Activated CD4-positive, alpha-beta T cell treated with anti-CD3 and anti-CD28 coated beads for 24 hours (primary cell): ENCODE measurements at places on chromosomes 6 and 20.

GRCh38 chr20:6232436-6232835 is 109.6 kb upstream of the FERMT1 start:
- DNase-seq, result no peak

DNA sequence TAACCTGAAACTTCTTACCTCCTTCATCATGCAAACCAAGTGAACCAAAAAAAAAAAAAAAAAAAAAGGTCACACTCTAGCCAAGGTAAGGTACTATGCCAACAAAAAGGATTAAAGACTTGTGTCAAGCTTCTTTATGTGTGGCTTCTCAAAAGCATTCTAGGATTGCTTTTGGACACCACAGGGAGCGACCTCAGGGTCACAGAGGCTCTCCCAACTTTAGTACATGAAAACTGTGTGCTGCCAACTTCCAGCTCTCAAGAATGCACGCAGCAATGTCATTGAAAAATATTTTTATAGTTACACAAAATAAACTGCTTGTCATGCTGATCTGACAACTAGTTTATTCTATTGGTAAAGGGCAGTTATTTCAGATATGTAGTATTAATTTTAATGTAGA is 243.8 kb downstream of the PLCB1 start:
- no peak for DNase-seq

DNA sequence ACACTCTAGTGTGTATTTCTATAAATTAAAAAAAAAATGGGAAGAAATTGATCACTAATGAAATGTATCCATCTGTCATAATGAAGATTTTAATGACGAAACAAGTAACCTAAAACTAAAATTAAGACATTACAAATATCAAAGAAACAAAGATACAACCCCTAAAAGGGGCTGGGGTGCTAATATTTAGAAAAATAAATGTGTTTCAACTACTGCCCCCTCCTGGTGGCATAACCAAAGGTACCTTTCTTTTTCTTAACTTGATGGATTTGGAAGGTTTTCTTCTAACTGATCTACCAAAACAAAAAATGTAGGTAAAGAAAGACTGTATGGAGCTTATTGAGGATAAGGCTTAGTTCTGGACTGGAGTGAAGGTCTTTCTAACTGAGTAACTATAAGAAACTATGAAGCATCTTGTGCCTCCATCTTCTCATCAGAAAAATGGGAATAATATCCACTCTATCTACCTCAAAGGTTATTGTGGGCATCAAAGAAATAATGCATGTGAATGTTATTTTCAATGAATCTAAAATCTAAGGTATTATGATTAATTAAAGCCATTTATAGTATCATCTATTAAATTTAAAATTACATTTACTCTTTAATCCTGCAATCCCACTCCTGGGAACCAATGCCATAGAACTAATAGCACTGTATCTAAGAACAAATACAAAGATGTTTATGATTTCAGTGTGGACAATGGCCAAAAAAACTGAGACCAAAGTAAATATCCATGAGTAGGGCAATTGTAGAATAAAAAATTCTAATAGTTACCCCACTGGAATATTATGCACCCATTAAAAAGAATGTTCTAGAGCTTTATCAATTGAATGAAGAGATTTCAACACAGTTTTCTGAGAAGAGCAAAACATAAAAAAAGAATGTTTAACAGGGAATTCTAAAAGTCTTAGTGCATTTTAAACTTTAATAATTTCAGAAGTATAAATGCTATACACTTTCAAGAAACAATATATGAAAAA is 117.2 kb downstream of the BACH2 start:
- DNase-seq, result no peak

GRCh38 chr6:35624341-35625070 is 64.2 kb downstream of the FKBP5 start:
- no peak for DNase-seq

DNA sequence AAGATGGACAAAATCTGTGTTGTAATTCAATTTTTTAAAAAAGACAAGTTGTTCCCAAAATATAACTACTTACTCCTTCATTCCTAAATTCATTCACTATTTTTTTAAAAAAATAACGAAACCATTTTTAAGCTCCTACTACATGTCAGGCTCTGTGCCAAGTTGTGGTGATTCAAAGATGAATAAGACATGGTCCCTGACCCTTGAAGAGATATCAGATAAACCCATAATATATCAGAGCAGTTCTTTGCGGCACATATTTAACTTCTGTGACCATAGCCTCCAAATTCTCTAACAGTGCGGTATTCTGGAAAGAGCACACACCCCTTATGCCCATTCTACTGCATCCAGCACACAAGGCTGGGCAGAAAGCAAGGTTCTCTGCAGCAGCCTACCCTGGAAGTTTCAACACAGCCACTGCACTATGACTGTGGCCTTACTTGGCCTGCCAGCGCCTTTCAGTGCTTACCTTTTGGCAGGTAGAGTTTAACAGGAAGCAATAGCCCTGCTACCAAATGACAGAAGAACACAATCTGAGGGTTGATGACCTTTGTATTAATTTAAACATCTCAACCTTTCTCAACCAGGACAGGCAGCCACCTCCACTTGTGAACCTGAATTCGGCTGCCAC is 406.5 kb downstream of the BTBD9 start:
- no peak for DNase-seq

GRCh38 chr6:131368198-131368911 is 204.7 kb upstream of the ARG1 start:
- no peak for DNase-seq

DNA sequence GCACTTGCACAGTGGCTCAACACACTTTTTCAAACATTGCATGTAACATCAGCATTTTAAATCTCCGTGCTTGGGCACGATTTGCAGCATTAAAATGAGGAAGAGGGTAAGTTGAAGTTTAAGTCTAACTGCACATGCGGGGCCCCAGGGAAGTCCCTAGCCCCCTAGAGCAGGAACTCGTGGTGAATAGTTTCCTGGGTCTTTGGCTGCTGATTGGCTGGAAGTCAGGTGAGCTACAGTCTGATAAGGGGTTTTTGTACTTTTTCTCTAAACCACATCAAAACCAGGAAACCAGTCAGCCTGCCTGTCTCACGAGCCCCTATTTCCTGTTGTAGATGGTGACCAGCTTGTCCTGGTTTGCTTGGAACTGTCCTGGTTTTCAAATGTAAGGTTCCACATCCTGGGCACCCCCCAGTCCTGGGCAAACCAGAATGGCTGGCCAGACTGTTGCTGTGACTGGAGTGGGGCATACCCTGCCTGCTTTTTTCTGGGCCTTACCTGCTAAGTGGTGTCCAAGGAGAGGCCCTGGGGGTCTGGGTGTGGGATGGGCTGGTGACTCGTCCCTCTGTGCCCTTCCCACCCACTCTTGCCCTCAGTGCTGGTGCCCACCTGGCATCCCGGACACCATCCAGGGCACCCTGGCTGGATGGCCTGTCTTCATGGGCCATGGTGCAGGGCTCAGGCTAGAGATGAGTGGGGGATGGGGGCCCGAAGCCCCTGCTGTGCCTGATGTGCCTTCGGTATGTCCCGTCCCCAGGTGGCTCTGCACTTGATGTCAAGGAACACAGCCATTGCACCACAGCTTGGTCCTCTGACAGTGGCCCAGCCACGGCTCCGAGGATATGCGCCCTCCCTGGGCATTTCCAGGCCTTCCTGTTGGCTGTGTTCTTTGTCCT is 31.8 kb downstream of the SUN5 start:
- peak; percentile 60 for DNase-seq

DNA sequence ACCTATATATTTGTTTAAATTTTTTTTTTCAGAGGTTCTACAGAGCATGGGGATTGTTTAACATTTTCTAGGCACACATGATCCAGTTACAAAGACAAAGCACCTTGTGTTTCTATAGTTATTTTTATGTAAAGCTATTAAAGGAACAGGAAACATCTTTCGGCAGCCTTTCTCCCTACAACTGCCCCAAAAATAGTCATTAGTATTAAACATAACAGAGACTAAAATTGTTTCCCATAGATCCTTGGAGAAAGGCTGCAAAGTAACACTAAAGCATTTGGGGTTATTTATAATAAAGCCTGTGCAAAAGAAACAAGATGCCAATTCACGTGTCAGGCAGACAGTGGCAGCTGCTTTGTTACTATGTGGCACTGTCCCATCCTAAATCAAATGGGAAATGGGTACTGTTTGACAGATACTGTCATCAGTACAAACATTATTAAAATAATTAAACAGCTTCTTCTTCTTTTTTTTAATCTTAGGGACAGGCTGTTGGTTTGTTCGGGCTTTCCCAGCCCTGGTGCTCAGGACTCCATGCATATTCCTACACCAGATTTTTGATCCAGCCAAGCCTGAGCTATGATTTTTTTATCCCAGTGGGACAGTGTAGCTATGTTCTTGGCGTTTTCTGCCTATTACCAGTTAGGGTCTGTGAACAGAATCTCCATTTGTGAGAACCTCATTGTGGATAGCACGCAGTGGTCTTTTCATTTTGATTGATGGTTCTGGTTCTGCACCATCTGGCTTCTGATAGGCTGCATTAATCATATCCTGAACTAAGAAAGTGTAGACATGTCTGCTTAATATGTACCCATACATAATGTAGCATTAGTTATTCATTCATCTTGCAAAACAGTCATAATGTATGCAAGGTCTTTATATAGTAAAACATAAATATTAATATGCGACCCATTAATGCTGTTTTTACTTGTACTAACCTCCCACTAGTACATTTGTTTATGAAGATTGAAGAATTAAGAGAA is 460.4 kb upstream of the SOX4 start:
- no peak for DNase-seq

- no peak for DNase-seq
Measured at GRCh38 chr6:134593887-134594286, 276.0 kb upstream of the SGK1 start.

DNA sequence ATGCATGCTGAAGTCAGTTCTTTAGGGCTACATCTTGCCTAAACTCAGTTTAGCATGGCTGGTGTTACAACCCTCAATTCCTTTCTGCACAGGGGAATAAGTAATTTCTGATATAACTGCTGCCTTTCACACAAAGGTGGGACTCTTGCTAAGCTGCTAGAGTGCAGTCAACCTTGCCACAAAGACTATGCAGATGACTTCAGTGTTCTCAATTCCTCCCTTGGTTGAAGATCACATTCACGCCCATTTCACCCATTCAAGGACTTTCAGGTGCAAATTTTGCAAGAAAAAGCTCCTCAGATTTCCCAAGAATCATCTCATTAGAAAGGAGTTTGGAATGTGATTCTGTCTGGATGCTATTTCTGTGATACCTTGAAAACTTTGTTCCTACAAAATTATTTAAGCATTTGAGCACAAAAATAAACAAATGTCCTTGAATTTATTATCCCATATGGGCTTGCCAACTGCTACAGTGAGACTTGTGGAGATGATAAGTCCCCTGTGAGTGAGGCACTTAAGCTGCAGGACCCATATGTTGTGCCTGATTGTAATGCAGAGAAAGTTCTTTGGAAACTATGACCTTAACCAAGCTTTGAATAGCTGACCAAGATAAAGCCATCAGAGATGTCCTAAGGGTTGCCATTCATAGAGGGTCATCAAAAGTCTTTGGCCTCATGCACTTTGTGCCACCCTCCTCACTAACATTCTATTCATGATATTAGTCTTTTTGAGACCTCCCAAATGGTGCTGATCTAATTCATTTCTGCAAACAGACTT is 111.8 kb downstream of the PLCB4 start:
- DNase-seq, result no peak

GRCh38 chr6:82270881-82271635 is 23.5 kb upstream of the IBTK start:
- DNase-seq, result no peak

- no peak for DNase-seq
Measured at GRCh38 chr6:158237656-158238055, 69.5 kb downstream of the GTF2H5 start.

DNA sequence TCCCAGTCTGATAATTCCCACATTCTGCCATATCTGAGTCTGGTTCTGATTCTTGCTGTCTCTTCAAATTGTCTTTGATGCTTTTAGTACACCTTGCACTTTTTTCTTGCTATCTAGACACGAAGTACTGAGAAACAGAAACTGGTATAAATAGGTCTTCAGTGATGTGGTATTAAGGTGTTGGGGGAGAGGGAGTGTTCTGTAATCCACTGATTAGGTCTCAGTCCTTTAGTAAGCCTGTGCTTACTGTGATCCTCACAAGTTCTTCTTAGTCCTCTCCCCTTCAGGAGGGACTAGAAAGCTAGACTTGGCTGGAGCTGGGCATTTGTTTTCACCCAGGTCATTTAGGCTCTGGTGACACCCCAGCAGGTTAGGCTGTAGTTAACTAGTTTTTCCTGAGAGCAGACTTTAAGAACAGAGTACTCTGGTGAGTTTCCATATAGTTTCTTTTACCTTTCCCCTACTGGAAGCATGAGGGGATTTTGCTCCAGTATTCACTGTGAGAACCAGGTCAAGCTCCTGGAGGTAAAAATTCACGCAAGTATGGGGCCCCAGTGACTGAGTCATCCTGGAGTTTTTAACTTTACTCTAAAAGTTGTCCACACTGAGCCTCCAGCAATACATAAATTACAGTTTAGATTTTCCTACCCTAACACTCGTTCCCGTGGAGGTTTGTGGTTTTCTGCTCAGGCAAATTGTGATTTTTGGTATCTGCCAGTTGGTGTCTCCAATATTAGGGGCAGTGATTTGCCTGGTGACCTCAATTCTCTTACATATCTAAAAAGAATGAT is 154.6 kb downstream of the CDKAL1 start:
- no peak for DNase-seq

- no peak for DNase-seq
Measured at GRCh38 chr6:52363228-52363867, 1.4 kb downstream of the PAQR8 start.

DNA sequence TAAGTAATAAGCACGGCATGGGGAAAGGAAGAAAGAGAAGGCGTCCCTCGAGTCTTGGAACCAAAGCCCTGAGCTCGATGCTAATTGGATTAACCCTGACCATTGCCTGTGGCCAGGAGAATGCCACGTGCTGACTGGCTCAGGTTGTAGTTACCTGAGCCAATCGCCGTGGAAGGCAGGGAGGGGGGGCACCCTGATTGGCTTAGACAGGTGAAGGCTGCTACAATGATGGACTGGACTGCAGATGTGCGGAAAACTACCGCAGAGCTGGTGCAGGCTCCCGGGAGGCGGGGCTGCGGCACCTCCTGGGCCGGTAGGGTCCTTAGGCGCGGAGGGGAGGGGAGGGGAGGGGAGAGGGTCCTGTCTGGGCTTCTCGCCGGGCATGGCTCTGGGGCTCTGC is 121.3 kb downstream of the TFAP2C start:
- DNase-seq, result no peak

GRCh38 chr6:62530985-62531384 is 245.0 kb upstream of the KHDRBS2 start:
- no peak for DNase-seq

DNA sequence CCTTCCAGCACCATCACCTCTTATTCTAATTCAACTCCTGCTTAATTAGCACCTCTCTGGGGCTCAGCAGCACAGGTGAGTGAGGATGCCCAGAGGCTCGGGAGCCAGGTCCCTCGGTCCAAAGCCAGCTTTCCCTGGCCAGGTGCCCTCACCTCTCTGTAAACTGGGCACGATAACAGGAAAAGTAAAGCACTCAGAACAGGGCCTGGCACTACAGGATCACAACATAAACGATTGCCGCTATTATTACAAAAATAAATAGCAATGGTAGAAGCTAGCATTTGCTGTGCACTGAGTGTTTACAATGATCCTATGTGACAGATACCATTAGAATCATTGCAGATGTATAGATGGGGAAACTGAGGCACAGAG is 2.6 kb downstream of the BPIFB2 start:
- DNase-seq, result no peak

GRCh38 chr6:19771753-19772336 is 65.3 kb upstream of the ID4 start:
- DNase-seq, result no peak

- no peak for DNase-seq
Measured at GRCh38 chr20:2289475-2289874, 6.3 kb upstream of the TGM3 start.

- no peak for DNase-seq
Measured at GRCh38 chr20:32139947-32140346, 30.4 kb downstream of the TM9SF4 start.

GRCh38 chr6:76984572-76984971 is 478.7 kb downstream of the HTR1B start:
- DNase-seq, result no peak
